Left colon (tissue), 2 donors: ENCODE measurements at places on chromosomes 7 and 10. TPM values are rescaled to one million over a fixed set of nuclear protein-coding genes. Genes with fewer than 3 reads are reported as not detected.

GRCh38 chr10:131723297-131724168, 177.3 kb upstream of the PPP2R2D start:
- DNase-seq: no peak

DNA sequence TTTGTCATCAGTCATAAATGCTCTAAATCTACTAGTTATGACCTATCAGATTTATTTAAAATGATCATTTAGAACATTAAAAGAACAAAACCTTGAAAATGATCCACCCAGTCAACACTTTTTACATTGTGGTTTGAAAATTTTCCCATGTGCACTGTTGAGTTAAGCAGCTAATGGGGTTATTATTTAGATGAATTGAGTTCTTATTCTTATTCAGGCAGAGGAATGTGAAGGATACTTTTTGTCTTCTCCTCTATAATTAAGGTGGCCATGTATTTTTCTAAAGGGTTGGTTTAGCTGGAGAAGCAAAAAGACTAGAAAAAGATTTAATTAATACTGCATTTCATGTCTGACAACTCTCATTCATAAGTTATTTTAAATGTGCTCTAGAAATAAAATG, 74.9 kb upstream of the FEZF1 start:
- no peak for DNase-seq

The TCF7L2 gene
- 118 TPM for total RNA-seq

The TYW1B gene
- total RNA-seq: 3.6 TPM
